COR-L47 (cell line): ENCODE measurements at places on chromosomes 1 and 21.

- DNase-seq: no peak
Measured at GRCh38 chr1:224447251-224447650, 12.7 kb upstream of the WDR26 start.

DNA sequence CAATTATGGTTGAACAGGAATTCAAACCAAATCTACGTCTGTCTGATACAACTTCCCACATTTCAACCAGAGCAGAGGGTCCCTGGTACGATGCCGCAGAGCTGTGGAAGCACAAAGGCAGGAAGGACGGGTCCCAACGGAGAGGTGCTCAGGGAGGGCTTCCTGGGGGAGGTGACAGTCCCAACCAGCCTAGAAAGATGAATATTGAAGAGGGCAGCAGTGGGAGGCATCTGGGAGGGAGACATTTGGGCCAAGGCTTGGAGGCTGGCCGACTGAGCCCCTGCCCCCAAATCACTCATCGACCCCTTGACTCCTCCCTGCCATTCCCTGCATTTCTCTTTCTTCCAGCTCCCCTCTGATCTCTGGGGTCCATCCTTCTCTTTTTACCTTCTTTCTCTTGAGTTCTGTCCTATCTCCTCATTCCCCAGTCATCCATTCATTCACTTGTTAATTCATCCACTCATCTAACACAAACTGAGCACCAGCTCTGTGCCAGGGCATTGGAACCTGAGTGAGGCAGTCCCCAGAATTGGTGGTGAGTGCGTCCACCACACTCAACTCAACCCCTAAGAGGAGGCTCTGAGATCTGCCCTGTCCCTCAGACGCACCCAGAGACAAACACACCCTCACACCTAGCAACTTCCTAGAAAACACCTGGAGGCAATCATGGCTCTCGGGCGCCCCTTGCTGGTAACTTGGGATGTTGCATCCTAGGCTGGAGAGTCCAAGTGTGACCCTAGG is 13.2 kb upstream of the CELA3B start:
- DNase-seq: peak; percentile 63

- no peak for DNase-seq
Measured at GRCh38 chr1:98021126-98021525, 100.3 kb upstream of the DPYD start.

GRCh38 chr1:167328306-167328815 is 107.7 kb downstream of the POU2F1 start:
- DNase-seq: no peak

- DNase-seq: no peak
Measured at GRCh38 chr1:10267319-10267718, 56.9 kb downstream of the KIF1B start.

DNA sequence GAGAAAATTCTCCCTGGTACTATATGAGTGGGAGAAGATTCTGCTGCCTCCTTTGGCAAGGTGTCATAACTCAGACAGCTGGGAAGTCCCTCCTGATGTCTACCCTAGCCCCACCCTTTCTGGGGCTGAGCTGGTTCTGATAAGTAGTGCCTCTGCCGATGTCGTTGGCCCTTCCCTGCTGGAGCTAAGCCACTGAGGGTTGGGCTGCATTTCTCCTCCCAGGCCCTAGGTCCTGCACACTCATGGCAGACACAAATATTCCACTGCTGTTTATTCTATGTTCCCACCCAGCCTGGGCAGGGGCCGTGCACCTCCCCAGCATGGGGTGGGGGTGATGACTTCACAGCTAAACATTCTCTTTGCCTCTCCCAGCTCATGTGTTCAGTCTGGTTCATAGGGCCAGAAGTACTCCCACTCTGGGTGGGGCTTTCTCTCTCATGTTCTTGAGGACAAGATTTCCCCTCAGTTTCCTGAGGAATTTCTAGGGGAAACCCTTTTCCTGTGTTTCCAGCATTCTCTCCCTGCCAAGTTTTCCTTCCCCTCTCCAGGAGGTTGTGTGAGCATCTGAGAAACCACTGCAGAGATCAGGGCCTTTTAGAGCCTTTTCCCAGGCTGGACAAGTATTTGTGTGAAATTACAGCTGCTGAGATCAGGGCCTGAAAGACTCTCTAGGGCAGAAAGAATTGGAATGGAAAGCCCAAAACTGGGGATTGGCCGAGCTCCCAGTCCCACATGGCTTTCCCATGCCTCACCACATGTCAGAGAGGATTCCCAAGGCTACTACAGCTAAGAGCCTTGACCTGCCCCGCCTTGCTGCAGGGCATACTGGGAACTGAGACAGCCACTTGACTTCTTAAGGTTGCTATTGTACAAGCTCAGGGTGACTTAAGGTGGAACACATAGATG is 66.2 kb downstream of the ATP2B4 start:
- no peak for DNase-seq

- peak; percentile 61 for DNase-seq
Measured at GRCh38 chr21:29256126-29256910, 42.4 kb upstream of the BACH1 start.

DNA sequence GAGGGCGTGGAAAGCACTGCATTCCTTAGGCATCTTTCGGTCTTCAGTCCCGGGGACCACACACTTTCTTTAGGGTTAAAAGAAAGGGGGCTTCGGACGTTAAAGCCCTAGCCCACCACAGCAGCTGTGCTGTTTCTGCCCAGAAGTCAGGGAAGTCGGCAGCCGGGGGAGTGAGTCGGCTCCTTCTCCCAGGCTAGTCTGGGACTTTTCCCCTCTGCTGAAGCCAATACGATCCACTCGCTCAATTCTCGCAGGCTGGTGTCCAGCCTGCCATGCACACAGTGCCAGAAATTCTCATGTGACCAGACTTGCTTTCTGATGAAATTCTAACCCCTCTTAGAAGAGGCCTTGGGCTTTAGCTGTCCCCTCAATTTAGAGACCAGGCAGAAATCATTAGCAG is 67.7 kb downstream of the BCAR3 start:
- DNase-seq: no peak

DNA sequence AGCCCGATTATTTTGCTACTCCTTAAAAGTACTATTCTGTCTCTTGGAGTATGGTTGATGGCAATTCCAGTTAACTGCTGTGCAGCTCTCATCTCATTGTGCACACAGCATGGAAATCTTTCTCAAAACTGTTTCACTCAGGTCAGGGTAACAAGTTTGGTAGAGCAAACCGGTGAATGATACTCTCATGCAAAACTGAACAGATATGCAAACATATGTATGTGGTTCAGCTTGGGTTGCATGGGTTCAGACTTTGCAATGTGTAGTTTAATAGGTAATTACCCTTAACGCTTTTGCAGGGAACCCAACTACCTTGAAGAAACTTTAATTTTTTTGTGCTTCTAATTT is 2.2 kb downstream of the GADD45A start:
- no peak for DNase-seq

DNA sequence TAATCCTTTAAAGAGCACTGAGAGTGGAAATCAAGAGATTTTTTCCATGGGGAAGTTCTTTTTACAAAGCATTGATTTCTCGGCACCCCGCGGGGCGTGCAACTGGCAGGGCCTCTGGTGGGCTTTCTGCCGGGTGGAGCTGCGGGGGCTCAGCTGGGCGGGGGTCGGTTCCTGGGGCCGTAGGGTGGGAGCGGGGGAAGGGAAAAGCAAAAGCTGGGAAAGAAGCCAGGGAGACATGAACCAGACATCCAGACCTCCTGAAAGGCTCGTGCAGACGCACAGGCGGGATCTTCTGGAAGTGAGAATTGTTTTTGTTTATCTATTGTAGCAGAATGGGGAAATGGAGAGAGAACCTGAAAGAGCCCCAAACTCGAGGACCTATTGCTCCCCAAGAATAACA is 235.2 kb downstream of the FAM72C start:
- no peak for DNase-seq

DNA sequence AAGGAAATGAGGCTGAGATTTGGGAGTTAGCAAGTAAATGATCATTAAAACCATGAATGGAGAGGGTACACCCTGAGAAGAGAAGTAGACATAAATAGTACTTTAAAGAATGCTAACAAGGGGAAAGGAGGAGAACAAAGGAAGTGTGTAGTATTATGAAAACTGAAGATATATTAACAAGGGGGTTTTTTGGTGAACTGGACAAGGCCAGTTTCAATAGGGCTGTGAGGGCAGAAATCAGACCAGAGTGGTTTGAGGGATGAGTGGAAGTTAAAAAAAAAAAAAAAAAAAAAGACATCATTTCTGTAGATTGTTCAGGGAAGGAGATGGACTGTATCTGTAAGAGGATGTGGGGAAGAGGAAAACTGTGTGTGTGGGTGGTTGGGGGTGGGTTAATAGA is 137.1 kb downstream of the PLA2G4A start:
- no peak for DNase-seq

DNA sequence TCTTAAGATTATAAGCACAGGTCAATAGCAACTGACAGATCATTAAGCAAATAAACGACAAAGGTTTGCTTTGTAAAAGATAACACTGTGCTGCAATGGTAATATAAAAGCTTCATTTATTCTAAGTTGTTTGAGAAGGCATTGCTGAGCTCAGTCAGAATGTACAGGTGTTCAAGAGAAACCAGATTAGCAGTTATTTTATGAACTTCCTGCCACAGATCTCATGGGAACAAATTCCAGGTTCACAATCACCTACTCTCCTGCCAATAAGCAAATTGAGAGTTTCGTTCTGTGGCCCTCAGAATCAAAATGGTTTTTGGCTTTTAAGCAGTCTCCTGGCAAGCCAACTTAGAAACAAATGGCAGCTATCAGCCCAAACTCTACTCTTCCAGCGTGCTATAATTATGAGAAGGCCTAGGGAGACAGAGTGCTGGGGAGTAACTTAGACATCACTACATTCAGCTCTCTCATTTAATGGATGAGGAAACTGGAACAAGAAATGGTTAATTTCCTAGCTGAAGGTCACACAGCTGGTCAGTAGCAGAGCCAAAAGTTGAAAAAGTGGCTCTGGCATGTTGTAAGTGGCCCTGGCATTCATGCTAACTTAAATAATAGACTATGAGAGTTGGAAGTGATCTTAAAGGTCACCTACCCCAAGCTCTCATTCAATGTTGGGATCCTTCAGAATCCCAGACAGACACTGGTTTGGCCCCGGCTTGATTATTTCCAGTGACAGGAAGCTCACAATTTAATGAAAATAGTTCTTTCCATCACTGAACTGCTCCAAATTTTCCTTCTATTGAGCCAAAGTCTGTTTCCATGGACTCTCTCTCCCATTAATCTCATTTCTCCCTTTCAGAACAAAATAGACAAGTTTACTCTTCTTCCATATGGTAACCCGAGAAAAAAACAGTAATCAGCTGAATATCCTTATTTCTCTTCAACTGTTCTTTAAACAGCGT is 82.6 kb upstream of the EDEM3 start:
- DNase-seq: no peak

- no peak for DNase-seq
Measured at GRCh38 chr1:243885806-243886205, 35.8 kb upstream of the AKT3 start.

DNA sequence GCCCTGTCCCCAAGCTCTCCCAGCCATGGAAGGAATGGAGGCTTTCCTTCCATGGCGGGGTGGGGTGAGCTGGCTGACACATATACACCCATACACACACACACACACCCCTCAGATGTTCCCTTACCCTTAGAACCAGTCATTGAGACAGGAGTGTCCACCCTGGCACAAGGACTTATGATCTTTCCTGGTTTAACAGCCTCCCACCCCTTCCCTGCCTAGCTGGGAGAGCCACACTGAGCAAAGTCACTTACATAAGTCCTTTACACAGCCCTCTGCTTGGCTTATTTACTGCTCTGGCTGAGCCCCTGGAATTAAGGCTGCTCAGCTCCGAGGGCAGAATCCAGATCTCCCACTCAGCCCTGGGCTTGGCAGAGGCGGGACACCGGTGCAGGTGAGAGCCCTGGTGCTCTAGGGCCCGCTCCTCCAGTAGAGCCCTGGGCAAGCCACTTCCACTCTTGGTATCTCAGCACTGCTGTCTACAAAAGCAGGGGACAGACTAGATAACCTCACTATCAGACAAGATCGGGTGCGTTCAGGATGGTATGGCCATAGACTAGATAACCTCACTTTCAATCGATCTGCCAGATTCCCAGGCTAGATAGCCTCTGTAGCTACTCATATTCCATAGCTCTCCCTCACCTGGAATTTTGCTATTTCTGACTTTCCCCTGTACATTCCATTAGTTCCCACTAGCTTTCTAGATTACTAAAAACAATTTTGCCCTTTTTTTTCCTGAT is 16.7 kb downstream of the SLC6A9 start:
- DNase-seq: no peak

- no peak for DNase-seq
Measured at GRCh38 chr1:53687901-53688300, 51.1 kb downstream of the GLIS1 start.

GRCh38 chr1:77608893-77609292 is 73.6 kb downstream of the ZZZ3 start:
- DNase-seq: no peak

DNA sequence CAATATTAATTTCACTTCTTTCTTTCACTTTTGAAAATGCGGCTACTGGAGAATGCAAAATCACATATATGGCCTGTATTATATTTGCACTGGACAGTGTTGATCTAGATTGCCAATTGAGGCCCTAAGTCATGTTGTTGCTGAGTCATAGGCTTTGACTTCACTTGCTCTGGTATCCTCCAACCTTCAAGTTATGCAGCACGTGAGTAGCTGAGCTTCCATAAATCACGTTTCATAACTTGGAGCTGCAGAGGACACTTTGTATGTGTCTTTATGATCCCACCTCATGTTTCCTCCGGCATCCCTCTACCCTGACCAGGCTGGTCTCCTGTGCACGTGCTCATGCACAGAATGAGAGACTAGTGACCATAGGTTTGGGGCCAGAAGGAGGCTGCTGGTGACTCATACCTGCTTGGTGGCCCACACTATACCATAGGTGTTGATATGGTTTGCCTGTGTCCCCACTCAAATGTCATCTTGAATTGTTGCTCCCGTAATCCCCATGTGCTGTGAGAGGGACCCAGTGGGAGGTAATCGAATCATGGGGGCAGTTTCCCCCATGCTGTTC is 103.0 kb upstream of the TSPAN2 start:
- no peak for DNase-seq

GRCh38 chr1:154198756-154199562 is 7.1 kb upstream of the TPM3 start:
- DNase-seq: peak; percentile 29

- no peak for DNase-seq
Measured at GRCh38 chr21:28509031-28509430, 483.6 kb downstream of the LTN1 start.

- DNase-seq: no peak
Measured at GRCh38 chr1:160251011-160251410, 11.3 kb downstream of the DCAF8 start.

GRCh38 chr1:30378991-30379581 is 344.3 kb downstream of the MATN1 start:
- DNase-seq: peak; percentile 15

- no peak for DNase-seq
Measured at GRCh38 chr1:52913014-52913413, 8.5 kb downstream of the ECHDC2 start.

- no peak for DNase-seq
Measured at GRCh38 chr1:157157501-157158190, 19.5 kb upstream of the ETV3 start.
